Inflammatory macrophage treated with lipopolysaccharide for 4 hours (primary cell): ENCODE measurements at places on chromosomes 5 and 9.

- DNase-seq, result no peak
These were observed 20.1 kb downstream of the CDK20 start for GRCh38 chr9:87954230-87954629.

- no peak for DNase-seq
These were observed 78.5 kb downstream of the AP3B1 start for GRCh38 chr5:78215972-78216371.

GRCh38 chr5:862367-863243, 11.8 kb upstream of the ZDHHC11 start:
- DNase-seq, result no peak

DNA sequence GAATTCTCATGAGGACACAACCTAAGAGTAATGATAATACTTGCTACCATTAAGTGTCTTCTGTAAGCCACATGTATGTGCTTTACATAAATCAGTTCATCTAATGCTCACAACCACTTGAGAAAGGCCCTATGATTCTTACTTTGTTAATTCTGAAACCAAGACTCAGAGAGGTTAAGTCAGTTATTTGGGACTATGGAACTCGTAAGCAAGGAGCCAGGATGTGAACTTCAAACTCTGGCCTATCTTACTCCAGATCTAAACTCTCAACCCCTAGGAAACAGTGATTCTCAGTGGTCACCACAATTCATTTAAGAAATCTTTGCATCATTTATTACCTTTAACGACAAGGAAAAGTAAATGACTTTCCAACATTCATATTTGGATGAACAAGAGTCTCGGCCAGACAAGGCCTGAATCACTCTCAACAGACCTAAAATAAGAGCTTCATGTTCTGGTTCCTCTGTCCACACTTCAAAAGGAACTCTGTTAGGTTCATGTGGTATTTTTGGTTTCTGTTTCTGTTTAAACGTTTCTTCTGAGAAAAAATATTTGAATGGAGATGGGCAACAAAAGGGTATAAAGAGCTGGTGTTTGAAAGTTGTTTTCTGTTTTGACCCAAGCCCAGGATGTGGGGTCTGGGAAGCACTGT, 104.8 kb downstream of the LPAR1 start:
- DNase-seq, result peak; percentile 65

DNA sequence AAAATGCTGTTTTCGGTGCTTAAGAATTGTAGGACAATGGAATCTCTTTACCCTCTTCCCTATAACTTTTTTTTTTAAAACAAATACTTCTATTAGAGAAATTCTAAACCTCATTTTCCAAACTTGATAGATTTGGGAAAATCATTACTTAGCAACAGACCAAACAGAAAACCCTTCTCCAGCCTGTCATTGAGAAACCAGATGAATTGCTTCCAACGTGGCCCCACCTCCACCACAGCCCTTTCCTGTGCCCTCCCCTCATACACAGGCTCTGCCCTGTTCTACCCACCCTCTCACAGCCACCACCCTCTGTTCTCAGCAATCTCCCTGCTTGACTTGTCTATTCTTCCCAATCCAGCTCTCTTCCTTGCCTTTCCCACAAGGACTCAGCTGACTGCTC, 221.2 kb downstream of the DMRT2 start:
- no peak for DNase-seq

GRCh38 chr5:139561655-139562451, 714 bp downstream of the UBE2D2 start:
- peak; percentile 34 for DNase-seq

DNA sequence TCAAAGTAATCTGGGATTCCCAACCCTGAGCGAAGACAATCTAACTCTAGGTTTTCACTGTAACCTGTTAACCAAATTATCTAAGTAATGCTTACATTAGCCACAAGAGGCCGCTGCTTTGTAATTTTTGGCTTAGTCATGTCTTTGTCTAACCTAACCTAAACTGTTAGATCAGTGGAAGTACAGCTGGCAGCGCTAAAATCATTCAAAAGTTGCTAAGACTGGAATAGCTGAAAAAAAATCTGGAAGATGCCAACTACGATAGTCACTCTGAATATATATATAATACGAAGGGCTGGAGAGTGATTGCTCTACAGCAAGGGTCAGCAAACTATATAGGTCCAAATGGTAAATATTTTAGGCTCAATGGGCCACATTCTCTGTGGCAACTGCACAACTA, 60.2 kb downstream of the FBXO38 start:
- peak; percentile 66 for DNase-seq

GRCh38 chr9:125617087-125617486, 89.9 kb downstream of the MAPKAP1 start:
- no peak for DNase-seq
